Stimulated activated CD8-positive, alpha-beta memory T cell treated with anti-CD3 and anti-CD28 coated beads, Interleukin-15, amount 100 ng/mL, for 24 hours (primary cell): ENCODE measurements at places on chromosomes 6 and 20.

GRCh38 chr6:38234141-38234540 is 405.6 kb downstream of the BTBD9 start:
- DNase-seq: no peak

DNA sequence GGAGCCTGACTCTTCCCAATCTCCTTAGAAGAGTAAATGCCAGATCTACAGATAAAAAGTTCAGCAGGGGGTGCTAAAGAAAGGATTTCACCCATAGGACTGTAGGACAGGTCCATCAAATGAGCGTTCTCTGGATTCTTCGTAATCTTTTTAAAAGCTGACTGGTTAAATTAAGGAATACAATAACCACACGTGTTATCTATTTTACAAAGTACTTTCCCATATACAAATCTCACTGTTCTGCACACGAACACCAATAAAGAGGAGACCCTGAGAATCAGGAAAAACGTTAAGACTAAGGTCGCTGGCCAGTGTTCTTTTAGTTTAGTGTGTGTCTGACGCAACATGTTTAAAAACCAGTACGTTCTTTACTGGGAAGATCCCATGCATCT is 542 bp downstream of the TUBE1 start:
- DNase-seq: no peak

GRCh38 chr6:142373268-142374090 is 71.7 kb downstream of the ADGRG6 start:
- DNase-seq: no peak

- DNase-seq: no peak
Measured at GRCh38 chr6:162343936-162344645, 383.5 kb downstream of the PRKN start.

- DNase-seq: no peak
Measured at GRCh38 chr6:53320964-53321363, 27.8 kb downstream of the ELOVL5 start.

DNA sequence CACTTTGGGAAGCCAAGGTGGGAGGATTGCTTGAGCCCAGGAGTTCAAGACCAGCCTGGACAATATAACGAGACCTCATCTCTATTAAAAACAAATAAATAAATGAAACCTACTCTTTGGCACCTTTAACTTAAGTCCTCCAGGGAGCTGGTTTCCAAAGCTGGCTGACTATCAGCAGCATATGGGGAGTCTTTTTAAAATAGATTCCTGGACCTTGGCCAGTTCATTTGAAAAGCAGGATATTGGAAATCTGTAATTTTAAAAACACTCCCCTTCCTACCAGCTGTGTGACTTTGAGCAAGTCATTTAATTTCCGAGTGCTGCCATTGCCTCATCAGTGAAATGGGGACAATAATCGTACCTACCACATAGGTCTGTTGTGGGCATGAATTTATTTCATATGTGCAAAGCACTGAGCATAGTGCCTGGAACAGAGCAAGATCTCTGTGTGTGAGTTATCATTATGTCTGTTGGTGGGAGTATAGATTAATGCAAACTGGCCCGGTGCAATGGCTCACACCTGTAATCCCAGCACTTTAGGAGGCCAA is 40.9 kb upstream of the PTPN1 start:
- no peak for DNase-seq

- no peak for DNase-seq
Measured at GRCh38 chr6:108661430-108661829, 100.7 kb downstream of the FOXO3 start.

DNA sequence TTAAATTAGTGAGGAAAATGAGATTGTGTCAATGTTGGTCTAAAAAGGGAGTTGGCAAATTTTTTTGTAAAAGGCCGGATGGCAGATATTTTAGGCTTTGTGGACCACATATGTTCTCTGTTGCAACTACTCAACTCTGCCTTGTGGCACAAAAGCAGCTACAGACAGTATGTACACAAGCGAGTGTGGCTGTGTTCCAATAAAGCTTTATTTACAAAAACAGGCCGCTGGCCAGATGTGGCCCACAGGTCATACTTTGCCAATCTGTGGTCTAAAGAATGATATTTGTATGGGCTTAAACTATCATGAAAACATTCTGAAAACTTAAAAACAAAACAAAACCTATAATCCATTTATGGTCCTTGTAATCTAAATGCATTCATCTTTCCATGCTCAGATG is 228.3 kb downstream of the CLIC5 start:
- no peak for DNase-seq
